Stimulated activated CD4-positive, alpha-beta T cell treated with anti-CD3 and anti-CD28 coated beads, Interleukin-15, amount 100 ng/mL, for 1 hour (primary cell): ENCODE measurements at places on chromosomes 6 and 20.

GRCh38 chr6:408599-409102, 17.1 kb downstream of the IRF4 start:
- DNase-seq = no peak

DNA sequence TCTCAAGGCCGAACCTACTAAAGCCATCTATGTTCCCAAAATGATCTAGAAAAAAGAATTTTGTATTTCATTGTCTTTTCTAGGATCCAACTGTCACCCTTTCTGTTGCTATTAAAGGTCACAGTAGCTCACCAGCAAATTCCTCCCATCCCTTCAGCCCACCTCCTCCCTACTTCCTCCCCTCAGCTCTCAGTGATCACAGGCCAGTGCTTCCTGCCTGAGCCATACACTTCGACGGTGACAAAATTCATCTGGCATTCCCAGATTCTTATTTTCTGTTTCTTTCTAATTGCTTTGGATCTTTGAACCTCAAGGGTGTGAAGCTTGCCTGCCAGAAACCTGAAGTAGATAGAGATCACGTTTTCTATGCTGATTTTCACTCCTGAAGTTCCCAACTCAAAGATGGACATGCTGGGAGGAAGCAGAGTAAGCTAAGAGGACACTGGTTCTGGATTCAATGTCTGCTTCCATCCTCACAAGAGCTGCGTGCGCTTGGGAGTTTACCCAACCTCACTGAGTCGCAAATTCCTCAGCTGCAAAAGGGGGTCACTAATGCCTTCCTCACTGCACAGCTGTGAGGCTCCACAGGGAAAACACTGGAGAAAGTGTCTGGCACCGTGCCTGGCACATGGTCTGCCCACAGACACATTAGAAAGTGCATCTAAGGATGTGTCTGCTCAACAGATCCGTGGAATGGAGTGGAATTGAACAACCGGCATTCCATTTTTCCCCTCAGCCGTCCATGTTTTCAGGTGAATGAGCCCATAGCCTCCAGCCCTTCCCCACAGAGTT, 34.5 kb downstream of the MDGA1 start:
- DNase-seq = no peak

DNA sequence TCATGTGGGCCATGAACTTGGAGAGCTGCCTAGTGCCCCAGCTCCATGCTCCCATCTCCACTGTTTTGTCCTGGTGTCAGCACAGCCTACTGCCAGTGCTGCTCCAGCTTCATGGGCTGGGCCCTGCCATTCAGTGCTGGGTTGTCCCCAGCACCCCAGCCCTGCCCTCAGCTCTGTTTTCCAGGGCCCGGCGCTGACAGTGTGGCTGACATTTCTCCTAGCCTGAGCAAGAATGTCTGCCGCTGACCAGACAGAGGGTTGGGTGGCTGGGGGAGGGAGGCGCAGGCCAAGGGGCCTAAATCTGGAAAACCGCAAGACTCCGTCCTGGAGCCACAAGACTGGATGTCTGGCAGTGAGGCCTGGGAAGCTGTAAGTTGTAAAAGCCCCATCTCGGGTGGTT, 78.9 kb downstream of the DHX35 start:
- no peak for DNase-seq

- DNase-seq = no peak
These were observed 216.9 kb upstream of the ECI2 start for GRCh38 chr6:4352322-4352669.

DNA sequence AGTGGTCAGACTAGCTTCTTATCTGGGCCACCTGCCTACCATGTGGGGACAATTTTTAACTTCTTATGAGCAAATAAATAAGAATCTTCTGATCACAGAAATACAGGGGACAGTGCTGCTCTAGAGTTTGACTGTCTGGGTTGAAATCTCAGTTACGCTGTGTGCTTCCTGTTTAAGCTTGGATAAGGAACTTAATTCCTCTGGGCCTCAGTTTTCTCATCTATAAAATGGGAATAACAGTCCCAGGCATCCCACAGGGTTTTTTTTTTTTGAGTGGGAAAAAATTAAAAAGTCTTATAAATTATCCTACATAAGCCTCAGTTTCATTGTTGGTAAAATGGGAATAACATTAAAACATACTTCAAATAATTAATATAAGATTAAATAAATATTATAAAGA, 340.9 kb downstream of the ESR1 start:
- DNase-seq = no peak

DNA sequence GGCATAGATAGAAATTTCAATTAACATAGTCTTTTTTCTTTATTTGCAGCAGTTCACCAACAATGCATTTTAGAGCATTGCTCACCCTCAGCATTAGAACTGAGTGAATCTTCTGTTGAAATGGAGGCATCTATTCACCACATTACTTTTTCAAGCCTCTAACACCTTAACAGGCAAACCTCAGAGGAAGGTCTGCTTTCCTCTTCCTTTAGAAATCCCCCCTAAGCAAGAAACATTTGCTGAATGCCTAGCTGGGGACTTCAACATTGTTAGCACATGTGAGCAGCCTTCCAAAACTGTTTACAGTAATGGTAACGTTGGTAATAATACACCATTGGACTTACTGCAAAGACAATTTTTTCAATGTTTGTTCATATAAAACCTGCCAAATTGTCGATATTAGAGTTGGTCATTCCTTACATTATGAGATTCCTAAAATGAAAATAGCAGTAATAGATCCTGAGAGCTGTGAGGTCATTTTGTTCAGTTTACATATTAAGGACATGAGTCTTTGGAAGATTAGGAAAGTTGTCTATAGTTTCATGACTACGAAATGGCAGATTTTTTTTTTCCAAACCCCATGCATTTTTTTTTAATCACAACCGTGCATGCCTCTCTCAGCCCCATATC, 20.6 kb upstream of the AKIRIN2 start:
- DNase-seq = no peak

- no peak for DNase-seq
These were observed 24.4 kb upstream of the TMEM217 start for GRCh38 chr6:37282371-37282770.

DNA sequence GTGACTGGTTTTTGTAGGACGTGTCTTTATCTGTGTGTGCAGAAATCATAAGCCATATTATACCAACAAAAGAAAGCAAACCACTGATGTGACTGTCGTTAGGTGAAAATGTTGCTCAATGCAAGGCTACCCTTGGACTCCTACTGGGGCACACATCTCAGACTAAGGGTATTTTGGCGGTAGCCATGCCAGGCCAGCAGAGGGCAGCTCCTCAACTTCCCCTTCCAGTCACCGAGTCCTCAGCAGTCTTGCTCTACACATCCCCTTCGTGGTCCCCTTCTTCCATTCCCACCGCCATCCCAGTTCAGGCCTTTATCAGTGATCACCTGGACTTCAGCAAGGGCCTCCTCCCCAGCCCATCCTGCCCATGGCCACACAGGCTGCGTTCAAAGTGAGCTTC, 113.7 kb upstream of the GGTLC1 start:
- no peak for DNase-seq

GRCh38 chr6:43992126-43992663, 135.1 kb downstream of the MRPL14 start:
- no peak for DNase-seq

- no peak for DNase-seq
These were observed 19.9 kb downstream of the CST9L start for GRCh38 chr20:23548408-23548807.

- no peak for DNase-seq
These were observed 39.5 kb upstream of the ZFAND3 start for GRCh38 chr6:37779902-37780628.

DNA sequence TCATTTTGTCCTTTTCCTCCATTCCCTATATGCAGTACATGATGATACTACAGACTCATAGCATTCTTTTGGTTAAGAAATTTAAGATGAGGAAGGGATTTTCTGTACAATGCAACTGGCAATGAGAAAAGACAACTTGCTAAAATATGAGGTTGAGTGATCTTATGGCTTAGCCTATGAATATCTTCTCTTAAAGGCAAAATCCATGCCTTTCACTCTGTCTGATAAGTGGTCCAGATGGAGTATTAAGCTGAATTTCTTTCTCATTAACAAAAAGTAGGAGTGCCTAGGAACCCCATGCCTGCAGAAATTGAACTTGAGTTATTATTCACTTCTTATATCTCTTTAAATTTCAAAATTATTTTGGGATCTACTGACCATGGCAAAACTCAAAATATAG, 135.3 kb downstream of the GRIK2 start:
- no peak for DNase-seq
